ENCODE measurements at places on chromosomes 6 and 20.

DNA sequence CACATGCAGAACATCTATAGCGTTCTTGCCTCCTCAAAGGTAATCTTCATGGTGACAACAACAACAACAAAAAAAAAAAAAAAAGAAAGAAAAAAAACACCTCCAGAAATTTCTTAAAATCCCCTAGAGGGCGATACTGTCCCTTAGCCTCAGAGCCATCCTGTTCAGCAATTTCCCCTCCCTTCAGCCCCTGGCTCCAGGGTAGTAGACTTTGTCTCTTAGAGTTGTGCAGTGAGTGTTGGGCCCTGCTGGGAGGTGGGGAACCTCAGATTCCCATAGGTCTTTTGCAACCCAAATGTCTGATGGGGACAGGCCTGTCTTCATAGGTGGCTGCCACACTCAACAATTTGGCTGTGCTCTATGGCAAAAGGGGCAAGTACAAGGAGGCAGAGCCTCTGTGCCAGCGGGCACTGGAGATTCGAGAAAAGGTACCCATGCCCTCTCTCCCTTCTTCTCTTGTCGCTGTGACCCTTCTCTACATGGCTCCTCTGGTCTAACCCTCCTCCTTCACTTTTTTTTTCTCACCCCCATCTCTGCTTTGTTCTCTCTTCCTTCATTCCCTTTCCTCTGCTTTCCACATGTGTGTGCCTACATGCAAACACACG is 6.0 kb upstream of the PTK7 start:
- DNase-seq, result peak; percentile 63

- DNase-seq, result no peak
Measured at GRCh38 chr20:24993337-24994185, 1.0 kb upstream of the APMAP start.

DNA sequence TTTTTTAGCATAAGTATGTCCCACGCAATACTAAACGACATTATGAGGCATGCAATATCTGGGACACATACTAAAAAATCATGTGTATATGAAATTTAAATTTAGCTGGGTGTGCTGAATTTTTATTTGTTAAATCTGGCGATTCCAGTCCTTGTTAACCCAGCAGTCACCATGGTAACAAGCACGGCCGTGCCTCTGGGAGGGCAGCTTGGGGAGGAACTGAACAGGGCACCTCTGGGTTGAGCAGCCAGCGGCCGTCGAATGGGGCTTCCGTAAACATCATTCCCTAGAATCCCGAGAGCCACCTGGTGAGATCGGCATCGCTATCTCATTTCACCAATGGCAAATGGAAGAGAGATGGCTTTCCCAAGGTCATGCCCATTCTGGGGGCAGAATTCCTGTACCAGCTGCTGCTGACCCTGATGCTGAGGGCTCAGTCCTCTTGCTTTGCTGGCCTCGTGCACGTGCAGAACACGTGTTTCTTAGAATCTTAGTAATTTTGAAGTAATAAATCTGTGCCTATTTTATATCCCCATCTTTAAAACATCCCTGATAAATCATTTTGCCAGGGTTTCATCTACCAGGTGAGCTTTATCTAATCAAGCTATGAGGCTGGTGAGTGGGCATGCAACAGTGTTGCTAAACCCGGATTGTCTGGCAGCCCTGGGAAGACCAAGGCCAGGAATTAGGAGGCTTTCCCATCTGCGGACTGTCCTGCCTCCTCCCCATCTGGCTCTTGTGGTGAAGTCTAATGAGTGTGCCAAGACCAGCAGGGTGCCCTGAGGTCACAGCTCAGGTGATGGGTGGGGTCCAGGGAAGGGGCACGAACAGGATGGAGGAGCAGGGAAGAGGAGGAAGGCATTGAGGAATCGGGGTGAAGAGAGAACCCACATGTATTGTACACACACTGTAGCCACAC is 85.1 kb downstream of the AGPAT4 start:
- DNase-seq, result no peak

- DNase-seq, result no peak
Measured at GRCh38 chr20:47778398-47779354, 6.6 kb downstream of the SULF2 start.

- DNase-seq, result no peak
Measured at GRCh38 chr6:157224178-157224950, 99.0 kb downstream of the TMEM242 start.

- no peak for DNase-seq
Measured at GRCh38 chr20:43903953-43904826, 10.5 kb upstream of the TOX2 start.

DNA sequence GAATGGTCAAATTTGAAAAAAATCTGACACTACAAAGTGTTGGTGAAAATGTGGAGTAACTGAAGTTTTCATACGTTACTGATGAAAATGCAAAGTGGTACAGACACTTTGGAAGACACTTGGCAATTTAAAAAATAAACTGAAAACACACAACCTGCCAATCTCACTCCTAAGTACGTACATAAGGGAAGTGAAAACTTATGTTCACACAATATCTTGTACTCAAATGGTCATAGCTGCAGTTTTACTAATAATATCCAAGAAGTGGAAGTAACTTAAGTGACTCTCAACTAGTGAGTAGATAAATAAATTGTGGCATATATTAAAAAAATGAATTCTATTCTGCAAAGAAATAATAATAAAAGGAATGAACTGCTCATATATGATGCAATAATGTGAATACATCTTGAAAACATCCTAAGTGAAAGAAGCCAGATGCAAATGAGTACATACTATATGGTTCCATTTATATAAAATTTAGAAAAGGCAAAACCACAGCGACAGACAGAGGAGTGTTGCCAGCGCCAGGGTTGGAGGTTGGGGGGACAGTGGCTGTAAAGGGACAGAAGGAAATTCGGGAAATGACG is 198.2 kb downstream of the ERMARD start:
- DNase-seq, result no peak

- DNase-seq, result no peak
Measured at GRCh38 chr6:30321692-30322388, 4.9 kb upstream of the TRIM39 start.

GRCh38 chr6:41182069-41183034 is 18.6 kb downstream of the TREML2 start:
- DNase-seq, result peak; percentile 35

- DNase-seq, result no peak
Measured at GRCh38 chr6:158377860-158378259, 65.6 kb downstream of the TULP4 start.

GRCh38 chr6:89406141-89406540 is 5.9 kb downstream of the RRAGD start:
- no peak for DNase-seq

DNA sequence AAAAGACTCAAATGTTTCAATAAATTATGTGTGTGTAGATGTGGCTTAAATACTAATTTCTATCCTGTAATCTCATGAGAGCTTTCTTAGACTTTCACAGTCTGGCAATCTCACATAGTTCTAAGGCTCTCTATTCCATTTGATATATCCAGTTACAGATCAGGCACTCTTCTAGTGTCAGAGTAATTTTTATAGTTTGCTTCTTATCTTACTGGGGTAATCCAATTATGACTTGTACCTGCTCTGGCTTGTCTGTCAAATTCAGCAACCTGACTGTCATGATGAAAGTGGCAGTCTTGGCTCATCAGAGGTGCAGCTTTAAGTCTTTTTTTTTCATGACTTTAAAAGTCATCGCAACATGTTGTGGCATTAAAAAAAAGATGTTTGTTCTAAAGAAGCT is 513.2 kb upstream of the MAN1A1 start:
- DNase-seq, result no peak

GRCh38 chr6:46368169-46368536 is 123.1 kb downstream of the RCAN2 start:
- DNase-seq, result no peak

GRCh38 chr6:31639043-31639442 is 13.4 kb downstream of the BAG6 start:
- no peak for DNase-seq

- DNase-seq, result no peak
Measured at GRCh38 chr6:10081957-10082356, 332.9 kb downstream of the TFAP2A start.

- DNase-seq, result no peak
Measured at GRCh38 chr6:46763466-46763865, 16.7 kb downstream of the ANKRD66 start.

- DNase-seq, result no peak
Measured at GRCh38 chr6:29129326-29130012, 21.6 kb downstream of the OR2J3 start.

DNA sequence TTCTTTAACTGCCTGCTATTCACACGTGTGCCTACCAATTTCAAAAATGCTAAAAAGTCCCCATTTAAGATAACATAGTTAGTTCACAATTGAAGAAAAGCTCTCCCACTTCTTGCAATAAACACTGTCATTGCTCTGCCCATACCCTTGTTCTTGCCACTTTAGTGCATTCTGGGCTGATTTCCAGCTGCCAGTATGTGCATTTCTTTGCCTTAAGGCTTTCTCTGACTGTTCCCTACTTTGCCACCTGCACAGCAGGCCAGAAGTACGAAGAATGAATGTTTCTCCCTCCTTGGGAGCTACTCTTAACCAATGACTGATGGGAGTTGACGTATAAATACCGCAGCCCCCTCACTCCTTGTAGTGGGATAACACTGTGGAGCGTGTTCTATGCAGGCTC is 16.0 kb upstream of the ATRN start:
- no peak for DNase-seq

DNA sequence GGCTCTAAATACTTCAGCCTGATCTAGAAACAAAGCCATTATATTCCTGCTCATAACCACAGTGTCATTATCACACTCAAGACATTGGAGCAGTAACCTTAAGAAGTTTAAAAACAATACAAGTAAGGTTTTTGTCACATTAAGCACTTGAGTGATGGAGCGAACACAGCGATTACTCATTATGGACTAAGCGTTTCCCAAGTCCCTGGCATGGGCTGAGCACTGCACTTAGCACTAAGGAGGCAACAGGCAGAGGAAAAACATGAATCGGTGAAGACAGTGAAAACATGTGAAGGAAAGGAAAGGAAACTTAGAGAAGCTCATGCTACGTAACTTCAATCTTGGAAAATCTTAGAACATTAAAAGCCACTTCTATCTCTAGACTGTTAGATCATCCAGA is 108.7 kb downstream of the SLC24A3 start:
- no peak for DNase-seq

- peak; percentile 20 for DNase-seq
Measured at GRCh38 chr6:151690768-151691562, 116.5 kb upstream of the ESR1 start.
